ENCODE measurements at places on chromosomes 7 and 10. TPM values are rescaled to one million over a fixed set of nuclear protein-coding genes. Genes with fewer than 3 reads are reported as not detected.

- DNase-seq = no peak
These were observed 398.2 kb upstream of the NFE2L3 start for GRCh38 chr7:25753837-25754236.

- no peak for DNase-seq
These were observed 388.2 kb upstream of the TEX47 start for GRCh38 chr7:89183712-89184111.

GRCh38 chr7:70573071-70573661 is 558.8 kb upstream of the GALNT17 start:
- DNase-seq = no peak

DNA sequence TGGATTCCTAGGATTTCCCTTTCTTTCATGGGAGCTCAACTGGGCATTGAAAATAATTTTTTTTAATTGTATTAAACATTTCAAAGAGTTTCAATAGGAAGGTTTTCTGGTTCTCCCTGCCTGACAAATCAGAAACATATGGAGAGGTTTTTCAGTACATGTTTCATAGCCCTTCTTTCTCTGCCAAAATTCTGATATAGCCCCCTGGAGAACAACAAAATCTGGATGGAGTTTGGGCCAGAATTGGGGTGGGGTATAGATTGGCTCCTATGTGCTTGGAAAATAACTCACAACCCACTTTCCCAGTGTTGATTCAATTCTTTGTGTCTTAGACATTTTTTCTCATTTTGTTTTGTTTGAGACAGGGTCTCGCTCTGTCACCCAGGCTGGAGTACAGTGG is 24.6 kb upstream of the EIF4H start:
- DNase-seq = no peak

GRCh38 chr7:114419441-114420272 is 5.0 kb downstream of the FOXP2 start:
- DNase-seq = no peak

- no peak for DNase-seq
These were observed 1.7 kb downstream of the ZNF511 start for GRCh38 chr10:133310399-133310755.

AQP1 gene
- not detected for polyA plus RNA-seq

SPDYE1 gene
- polyA plus RNA-seq = 0.07 TPM

PPRC1 gene
- polyA plus RNA-seq = 31.0 TPM

Measured in naive thymus-derived CD4-positive, alpha-beta T cell (primary cell).